ENCODE measurements at places on chromosomes 3 and 15.

- DNase-seq = no peak
These were observed 78.7 kb upstream of the TGFBR2 start for GRCh38 chr3:30527720-30528119.

- no peak for DNase-seq
These were observed 242.0 kb upstream of the SETMAR start for GRCh38 chr3:4061195-4061594.

DNA sequence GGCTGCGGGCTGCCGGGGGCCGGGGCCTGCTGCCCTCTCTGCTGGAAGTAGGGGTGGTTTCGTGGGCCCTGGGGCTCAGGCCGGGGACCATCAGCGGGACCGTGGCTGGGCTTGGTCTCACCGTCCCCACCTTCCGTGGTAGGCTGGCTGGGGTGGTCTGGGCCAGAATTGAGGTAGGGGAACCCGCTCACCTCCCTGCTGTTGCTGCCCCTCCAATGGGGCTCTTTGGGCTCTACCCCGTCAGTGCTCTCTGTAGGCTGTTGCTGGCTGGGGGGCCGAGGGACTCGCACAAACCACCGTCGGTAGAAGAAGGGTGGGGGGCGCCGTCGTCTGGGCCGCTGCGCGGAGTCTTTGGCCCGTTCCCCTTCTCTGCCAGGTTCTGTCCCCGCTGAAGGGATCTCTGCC lies 23.4 kb downstream of the RGMA start:
- DNase-seq = no peak

- DNase-seq = no peak
These were observed 854 bp downstream of the CLEC3B start for GRCh38 chr3:45026957-45027356.

- no peak for DNase-seq
These were observed 15.0 kb upstream of the ZBED2 start for GRCh38 chr3:111610189-111610588.

All from NCI-H2171 (cell line).